Thyroid gland (tissue), 4 donors: ENCODE measurements at places on chromosomes 2 and 18.

DNA sequence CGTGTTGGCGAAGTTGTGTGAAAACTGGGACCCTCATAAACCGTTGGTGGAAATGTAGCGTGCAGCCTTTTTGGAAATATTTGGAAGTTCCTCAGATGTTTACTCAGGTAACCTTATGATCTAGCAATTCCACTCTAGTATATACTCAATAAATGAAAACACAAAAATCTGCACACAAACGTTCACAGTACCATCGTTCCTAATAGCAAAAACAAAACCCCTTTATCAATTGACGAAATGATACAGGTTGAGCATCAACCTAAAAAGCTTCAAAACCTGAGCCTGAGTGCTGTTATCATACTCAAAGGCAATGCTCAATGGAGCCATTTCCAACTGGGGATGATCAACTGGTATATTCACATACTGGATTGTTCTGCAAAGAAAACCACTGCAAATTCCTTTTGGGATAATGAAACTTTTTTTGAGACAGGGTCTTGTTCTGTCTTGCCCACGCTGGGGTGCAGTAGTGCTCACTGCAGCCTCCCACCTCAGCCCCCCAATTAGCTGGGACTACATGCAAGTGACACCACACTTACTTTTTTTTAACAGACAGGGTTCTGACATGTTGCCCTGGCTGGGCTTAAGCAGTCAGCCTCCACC is 777 bp upstream of the C18orf32 start:
- DNase-seq = no peak

GRCh38 chr2:200525882-200526651 is at the start of gene SGO2:
TSS of gene SGO2 (plus strand) at chr2:200526207. CDS start at chr2:200532976, 6,769 bp downstream.
- peak; percentile 95 for DNase-seq

GRCh38 chr2:229901819-229902218 is 20.0 kb downstream of the TRIP12 start:
- no peak for DNase-seq

GRCh38 chr18:58025733-58026132 is 18.3 kb upstream of the NEDD4L start:
- DNase-seq = no peak

DNA sequence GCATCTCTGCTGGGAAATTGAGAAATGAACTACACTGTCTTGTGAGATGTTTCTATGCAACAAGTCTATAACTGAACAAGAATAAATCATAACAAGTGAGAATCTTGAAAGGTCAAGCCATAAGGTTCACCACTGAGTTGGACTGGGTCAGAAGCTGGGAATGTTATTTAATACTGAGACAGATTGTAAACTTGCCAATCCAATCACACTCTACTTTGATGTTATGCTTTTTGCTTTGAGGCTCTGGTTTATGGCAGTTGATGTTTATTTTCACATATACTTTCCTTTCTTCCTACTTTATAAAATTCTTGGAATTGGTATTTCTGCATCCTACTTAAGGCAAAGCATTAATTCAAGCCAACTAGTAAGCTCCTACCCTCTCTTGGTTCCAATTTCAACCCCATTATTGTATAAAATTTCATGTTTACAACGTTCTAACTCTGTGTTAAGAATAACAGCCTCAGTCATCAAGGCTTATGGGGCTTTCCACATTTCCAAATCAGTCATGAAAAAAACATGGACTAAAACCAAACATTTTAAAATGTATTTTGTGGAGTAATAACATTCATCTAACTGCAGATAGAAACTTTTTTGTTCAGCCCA is 533.4 kb downstream of the NYAP2 start:
- no peak for DNase-seq

DNA sequence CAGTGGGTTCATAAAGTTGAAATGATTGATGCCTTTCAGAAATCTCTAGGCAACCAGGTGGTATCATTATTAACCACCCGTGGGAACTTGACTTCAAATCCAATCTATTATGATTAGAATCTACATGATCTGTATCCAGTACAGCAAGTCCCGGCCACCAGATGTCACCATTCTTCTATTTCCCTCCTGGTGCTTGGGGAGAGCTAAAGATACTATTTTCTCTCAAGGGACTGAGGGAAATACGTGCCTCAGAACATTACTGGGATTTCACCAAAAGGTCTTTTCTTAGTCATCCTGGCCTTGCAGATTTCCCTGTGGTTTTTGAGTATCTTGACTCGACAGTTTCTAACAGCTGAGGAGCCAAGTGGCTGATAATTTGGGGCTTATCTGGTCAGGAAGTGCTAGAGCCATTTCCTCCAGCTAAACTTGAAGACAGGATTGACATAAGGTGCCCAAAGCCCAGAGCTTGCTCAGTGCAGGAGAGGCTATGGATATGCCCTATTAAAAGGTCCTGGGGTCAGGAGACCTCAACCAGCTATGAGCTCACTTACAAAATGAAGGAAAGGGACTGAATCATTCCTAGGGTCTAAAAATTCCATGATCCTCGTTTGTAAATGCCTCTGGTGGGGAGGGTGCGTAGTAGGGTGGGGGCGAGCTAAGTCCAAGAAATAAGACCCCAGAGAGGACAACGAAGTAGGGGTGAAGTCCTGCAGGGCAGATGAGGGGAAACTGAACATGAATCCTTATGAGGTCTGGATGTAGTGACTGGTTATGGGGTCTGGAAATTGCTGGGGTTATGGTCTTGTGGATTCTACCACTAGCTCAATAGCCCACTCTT is 135.4 kb upstream of the MGAT5 start:
- peak; percentile 91 for DNase-seq

- DNase-seq = no peak
These were observed 620.4 kb downstream of the XIRP2 start for GRCh38 chr2:167508709-167509108.

- peak; percentile 71 for DNase-seq
These were observed 43.3 kb upstream of the PLB1 start for GRCh38 chr2:28452534-28453081.

- DNase-seq = no peak
These were observed 442.5 kb upstream of the KLHL29 start for GRCh38 chr2:22942441-22942840.

- DNase-seq = no peak
These were observed 147.2 kb downstream of the SMAD7 start for GRCh38 chr18:48803518-48803917.

GRCh38 chr2:38438133-38438882 is 61.2 kb upstream of the ATL2 start:
- no peak for DNase-seq

DNA sequence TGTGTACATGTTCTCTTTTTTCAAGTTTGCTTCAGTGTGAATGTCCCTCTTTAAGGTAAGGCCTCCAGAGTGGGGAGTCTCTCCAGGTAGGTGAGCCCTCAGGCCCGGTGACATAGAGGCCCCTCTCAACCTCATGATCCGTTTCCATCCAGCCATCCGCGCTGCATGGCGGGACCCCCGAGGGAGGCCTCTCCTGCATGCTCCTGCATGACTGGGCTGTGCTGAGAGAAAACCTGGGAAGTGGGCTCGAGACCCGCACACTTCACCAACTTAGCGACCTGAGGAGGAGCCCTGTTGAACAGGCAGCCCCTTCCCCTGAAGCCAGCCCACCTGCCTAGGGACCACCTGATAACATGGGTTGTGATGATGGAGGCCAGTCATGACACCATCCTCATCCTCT is 131.3 kb upstream of the EPAS1 start:
- DNase-seq = no peak

DNA sequence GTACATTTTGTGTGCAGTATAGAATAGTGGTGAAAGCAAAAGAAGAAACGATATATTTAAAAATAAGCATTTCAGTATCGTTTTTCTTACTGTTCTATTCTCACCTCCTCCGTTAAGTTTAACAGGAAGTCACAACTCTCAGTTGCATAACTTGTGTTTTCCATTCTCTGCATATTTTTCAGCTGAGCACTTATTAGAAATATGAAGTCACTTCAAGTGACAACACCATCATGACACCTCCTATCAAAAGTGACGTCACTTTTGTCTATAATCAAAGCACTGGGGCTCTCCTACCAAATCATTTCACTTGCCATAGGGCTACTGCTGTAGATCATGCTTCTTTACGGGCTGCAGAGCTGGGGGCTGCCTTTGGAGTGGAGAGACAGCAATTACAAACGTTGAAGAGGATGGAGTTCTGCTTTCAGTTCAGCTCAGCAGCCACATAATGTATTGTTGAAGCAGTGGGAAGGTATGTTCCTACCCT is 36.3 kb downstream of the STAT4 start:
- no peak for DNase-seq

GRCh38 chr2:228369400-228370031 is 188.0 kb upstream of the SPHKAP start:
- no peak for DNase-seq

- DNase-seq = no peak
These were observed 10.2 kb downstream of the NFATC1 start for GRCh38 chr18:79405781-79406575.

- peak; percentile 14 for DNase-seq
These were observed 66.7 kb downstream of the PTPN4 start for GRCh38 chr2:119826370-119826961.

- no peak for DNase-seq
These were observed 10.2 kb downstream of the FECH start for GRCh38 chr18:57576316-57576715.

GRCh38 chr2:66414896-66415295 is 20.0 kb upstream of the MEIS1 start:
- no peak for DNase-seq

DNA sequence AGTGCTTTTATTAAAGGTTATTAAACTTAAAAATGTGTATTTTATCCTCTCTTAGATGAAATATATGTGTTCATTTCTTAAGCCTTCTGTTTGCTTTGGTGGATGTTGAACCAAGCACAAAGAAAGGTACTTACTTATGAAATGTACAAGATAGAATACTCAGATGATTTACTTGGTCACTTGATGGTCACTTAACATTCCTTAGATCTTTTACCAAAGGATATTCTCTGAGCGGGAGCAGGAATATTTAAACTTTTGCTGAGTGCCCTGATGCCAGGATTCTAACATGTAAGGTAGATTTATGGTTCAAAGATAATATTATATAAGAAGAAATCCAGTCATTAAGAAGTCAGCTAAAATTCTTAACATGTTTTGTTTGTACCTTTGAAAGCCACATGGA is 193.5 kb upstream of the ZEB2 start:
- no peak for DNase-seq

DNA sequence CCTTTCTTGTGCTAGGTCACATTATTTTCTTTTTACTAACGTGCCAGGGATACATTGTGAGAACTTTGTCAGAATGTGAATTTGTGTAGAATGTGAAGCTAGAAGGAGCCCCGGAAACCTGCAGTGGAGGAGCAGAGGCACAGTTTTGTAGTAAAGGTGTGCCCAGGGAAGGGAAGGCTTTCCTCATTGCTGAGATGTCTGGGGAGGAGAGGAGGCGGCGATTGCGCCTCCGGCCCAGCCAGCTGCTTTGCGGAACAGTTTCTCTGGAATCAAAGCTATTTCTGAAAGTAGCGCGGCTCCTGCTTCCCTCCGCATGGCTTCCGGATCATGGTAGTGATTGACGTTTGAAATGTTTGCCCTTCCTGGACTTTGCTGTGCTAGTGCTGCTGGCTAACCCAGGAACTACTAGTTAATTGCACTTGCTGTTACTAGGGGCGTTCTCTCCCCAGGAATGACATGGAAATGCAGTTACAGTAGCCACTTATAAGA is 83.1 kb upstream of the RBM44 start:
- DNase-seq = no peak

DNA sequence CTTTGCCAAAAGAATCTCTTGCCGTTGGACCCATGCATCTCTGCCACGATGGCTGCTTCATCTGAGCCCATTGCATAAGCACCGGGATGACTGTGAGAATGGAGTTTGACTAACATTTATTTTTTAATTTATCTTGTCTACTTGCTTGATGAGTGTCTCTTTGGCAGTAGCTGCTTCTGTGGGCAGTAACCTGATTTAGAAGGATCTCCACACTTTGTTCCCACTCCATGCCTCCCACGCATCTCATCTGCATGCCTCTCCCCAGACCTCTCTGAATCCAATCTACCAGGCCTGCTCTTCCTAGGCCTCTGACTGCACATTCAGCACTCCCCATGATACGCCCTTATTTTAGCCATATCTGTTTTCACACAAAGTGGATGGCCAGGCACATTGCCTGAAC is 23.7 kb upstream of the TMX3 start:
- no peak for DNase-seq

DNA sequence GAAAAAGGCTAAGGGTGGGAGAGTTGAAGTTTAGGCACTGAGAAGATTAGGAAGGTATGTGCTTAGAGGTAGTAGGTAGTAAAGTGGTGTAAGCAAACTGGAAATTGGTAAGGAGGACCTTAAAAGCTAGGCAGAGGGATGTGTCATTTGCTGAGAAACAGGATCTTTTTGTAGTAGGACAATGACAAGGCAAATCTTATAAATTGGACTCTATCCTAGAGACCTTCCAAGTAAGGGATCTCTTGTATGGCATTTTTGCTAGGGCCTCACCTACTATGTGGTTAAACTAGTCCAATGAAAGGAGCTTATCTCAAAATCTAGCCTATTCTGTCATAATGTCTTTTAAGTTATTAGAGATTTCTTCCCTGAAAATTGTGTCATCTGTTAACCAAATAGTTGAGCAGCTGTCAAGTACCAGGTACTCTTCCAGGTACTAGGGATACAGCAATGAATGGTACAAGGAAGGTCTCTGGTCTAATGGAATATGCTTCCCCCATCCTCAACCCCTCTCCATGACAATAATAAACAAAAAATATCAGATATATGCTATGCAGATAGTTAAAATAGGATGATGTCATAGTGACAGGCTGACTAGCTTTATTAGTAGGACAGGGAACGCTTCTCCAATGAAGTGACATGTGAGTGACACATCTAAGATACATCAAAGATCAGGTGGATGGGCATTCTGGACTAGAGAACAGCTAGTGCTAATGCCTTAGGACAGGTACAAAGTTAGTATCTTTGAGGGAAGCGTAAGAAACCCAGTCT is 17.7 kb downstream of the RIOK3 start:
- DNase-seq = no peak

DNA sequence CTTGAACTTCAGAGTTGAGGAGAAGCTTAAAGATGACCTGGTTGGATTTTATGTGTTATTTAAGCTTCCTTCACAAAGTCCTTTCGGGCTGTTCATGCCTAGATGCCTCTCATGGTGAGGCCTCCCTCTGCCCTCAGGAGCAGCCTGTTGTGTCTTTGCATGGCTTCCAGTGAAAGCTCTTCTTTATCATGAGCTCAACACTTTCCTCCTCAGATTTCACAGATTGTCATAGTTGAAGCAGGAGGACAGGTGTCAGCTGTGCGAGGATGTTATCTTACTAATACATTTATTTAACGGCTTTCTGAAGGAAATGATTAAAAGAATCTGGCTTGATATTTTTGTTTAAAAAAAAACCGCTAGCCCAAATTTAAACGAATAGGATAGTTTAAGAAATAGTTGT is 48.8 kb upstream of the ITSN2 start:
- no peak for DNase-seq

DNA sequence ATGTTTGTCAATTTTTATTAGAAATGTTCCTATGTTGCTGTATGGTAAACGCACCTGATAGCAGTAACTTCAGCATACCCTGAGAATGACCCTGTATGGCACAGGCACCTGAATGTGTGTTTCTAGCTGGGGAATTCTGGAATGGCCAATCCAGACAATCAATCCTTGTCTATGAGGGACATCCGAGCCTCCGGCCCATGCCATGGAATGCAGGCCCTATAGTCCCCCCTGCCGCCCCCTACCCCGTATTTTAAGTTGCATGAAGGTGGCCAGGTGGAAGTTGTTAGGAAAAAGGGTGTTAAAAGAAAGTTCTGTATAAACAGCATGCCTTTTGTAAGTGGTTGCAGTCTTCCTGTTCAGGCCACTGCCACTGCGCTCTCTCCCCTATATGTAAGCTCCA is 595.9 kb downstream of the DSC3 start:
- DNase-seq = no peak

GRCh38 chr2:108588070-108588668 is 53.9 kb downstream of the LIMS1 start:
- no peak for DNase-seq
